ENCODE measurements at places on chromosomes 6 and 20.

GRCh38 chr20:21873291-21873690 lies 167.8 kb downstream of the PAX1 start:
- no peak for DNase-seq

DNA sequence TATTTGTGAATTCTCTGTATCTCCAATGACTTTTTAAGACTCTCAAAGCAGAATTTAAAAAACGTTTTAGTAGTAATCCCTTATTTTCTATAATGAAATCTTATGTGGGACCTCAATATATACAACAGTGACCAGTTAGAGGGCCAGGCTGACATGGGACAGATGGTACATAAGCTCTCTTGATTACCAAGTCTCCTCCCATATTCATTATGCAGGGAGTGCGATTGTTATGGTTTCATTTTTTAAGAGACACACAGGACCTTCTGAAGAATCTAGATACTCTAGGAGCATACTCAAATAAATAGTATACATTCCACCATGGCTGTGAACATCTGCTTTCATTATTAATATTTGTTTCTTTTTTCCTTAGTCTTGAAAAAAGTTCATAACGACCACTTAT lies 43.5 kb downstream of the GCLC start:
- DNase-seq = no peak

DNA sequence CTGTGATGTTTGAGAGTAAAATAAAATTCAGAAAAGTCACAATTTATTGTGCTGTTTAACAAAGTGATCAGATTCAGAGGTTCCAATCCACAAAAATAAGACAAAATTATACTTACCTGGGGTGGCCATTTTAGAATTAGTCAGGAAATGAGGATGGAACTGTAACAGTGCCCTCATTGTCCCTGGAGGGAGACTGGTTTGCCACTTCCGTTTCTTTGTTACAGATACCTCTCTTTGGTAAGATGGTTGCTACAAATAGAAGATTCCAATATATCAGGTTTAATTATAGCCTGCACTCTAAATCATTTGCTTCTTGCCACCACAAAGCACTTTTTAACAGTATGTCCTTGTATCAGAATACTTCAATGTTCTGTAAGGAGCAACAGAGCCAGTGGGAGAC lies 95.6 kb downstream of the CTNNBL1 start:
- DNase-seq = no peak

DNA sequence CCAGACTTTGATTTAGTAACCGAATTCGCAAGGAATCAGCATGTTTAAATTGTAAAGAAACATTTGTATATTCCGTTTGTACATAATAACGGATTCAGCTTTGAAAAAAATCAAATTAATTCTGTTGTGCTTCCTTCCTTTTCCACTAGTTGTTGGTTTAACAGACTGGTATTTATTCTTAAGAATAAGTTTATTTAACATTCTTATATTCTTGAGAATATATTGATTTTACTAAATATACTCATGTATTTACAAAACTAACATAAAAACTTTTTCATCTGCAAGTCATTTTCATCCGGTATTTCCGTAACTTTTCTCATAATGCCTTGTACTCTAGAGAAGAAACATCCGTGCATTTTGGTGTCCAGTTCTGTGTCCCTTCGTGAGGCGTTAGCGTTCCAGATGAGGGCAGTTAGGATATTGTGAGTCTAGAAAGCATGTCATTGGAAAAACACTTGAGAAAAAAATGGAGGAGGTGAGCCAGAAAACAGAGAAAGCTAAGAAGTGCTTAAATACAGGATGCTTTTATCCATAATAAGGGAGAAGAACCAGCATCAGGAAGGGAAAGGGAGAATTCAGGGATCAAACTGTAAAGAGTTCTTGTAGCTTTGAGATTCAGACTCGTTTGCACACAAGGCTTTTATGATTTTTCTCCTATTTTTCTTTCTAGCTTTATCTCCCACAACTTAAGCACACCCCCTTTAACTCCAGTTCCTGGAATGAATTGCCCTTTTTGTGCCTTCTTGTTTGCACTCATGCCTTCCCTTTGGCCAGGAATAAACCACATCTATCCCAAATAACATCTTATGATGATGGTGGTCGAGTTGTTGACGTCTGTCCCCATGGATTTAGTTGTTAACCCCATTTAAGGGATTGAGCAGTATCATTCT lies 1.8 kb downstream of the WRNIP1 start:
- no peak for DNase-seq

DNA sequence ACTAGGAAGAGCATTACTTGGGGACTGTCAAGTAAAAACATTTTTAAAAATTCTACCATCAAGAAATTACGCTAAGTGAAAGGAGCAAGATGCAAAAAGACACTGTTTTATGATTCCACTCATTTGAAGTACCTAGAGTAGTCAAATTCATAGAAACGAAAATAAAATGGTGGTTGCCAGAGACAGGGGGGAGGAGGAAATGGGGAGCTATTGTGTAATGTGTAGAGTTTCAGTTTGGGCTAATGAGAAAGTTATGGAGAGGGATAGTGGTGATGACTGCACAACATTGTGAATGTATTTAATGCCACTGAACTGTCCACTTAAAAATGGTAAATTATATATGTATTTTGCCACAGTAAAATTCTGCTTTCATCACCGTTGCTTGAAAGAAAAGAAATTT lies 83.8 kb downstream of the UST start:
- DNase-seq = no peak

DNA sequence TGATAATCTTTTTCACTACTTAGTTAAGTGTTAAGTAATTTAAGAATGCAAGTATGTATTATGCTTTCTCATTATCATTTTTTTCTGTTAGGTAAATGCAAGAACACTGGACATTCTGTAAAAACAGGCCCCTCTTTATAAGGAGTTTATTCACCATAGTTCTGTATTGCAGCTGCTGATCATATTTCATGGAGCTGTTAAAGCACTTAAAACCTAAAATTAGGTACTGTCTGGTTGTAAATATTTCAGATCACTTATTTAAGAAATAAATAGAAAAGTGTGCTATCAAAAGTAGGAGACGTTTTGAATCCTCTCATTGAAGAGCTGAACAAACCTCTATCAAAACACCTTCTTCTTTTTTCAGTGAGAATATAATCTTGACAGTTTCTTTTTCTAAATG lies 3.9 kb downstream of the EYA4 start:
- no peak for DNase-seq

GRCh38 chr6:43709654-43710303 lies 22.2 kb upstream of the MRPS18A start:
- no peak for DNase-seq

- no peak for DNase-seq
Measured at GRCh38 chr20:38620441-38620840, 18.8 kb downstream of the ARHGAP40 start.

- DNase-seq = no peak
Measured at GRCh38 chr6:137698636-137699030, 168.4 kb upstream of the TNFAIP3 start.

DNA sequence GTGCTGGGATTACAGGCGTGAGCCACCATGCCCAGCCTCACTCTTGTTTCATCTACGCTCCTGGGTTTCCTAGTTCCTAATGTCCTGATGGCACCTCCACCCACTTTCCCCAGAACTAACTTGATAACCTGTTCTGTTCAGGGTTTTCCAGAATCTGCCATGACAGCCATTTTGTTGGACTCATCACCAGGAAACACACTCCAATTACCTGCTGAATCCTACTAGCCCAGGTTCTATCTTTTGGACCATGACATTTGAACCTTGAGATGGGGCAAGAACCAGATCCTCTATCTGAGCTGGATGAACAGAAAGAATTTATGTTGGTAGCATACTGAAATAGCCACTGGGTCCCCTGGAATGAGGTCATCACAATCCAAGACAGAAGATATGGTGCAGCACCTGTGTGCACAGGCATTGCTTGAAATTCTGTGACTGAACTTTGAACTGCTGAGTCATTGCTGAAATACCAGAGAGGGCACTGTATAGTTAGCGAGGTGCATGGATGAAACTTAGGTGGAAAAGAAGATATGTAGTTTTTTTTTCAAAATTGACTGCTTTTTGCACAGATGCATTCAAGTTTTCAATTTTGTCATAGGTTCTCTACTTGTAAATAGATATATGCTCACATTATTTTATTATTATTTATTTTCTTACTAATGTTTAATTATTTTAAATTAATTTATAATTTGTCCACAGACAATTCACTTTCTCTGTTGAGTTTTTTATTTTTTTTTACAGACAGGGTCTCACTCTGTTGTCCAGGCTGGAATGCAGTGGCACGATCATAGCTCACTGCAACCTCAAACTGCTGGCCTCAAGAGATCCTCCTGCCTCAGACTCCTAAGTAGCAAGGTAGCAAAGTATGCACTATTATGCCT lies 42.8 kb upstream of the TASP1 start:
- DNase-seq = no peak

GRCh38 chr20:60632391-60633262 lies 619.4 kb upstream of the CDH4 start:
- no peak for DNase-seq

All from activated naive CD4-positive, alpha-beta T cell treated with anti-CD3 and anti-CD28 coated beads, Interleukin-2, amount 50 U/mL, for 16 hours (primary cell).